H9 (cell line): ENCODE measurements at places on chromosomes 6 and 20. TPM values are rescaled to one million over a fixed set of nuclear protein-coding genes. Genes with fewer than 3 reads are reported as not detected.

TFAP2B gene
- not detected in 2 replicates for total RNA-seq

GRCh38 chr6:143967706-143968376, 40.2 kb downstream of the PLAGL1 start:
- no peaks in the 10 kb centered on the region for H3K36me3 ChIP-seq
- no peak overlapping the region for H3K4me3 ChIP-seq
- DNase-seq, result no peak
- H3K27me3 ChIP-seq, result peaks cover 83% of the 10 kb centered on the region

- no peaks in the 10 kb centered on the region for H3K36me3 ChIP-seq
- DNase-seq, result no peak
- H3K27me3 ChIP-seq, result no peaks in the 10 kb centered on the region
- no peak overlapping the region for H3K4me3 ChIP-seq
- no peak overlapping the region for H3K27ac ChIP-seq
- H3K4me1 ChIP-seq, result no peaks in the 10 kb centered on the region
Observed at GRCh38 chr20:47412083-47412482, 55.6 kb upstream of the ZMYND8 start.

DNA sequence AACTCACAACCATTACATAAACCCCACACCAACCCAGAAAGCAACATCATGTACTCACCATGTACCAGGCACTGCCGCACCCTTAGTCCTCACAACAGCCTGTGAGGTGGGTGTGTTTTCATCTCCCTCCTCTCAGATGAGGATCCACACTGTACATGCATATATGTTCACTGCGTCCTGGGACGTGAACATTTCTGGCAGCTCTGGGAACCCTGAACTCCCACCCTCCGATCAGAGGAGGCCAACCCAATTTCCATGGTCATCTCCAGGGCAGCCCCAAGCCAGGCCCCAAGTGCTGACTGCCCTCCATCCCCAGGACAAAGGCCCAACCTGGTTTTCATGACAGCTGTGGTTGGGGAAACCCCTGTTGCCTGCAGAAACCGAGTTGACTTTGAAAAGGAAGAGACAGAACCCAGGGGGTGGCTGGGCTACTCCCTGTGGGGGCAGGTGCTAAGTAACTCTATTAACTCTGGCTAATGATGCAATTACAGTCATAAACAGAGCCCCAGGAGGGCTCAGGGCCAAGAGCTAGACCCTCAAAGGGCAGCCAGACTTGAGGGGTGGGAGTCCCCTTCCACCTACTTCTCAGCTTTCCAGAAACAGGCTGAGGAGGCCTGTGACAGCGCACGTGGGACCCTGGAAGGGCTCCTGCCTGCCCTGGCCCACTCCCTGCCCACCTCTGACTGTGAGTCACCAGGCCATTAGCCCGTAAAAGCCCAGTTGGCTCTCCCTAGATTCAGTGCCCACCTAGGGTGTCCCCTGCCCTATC, 2.6 kb downstream of the TFEB start:
- H3K4me3 ChIP-seq, result peak overlapping the region; percentile 72
- no peak overlapping the region for H3K27ac ChIP-seq
- no peaks in the 10 kb centered on the region for H3K36me3 ChIP-seq
- H3K4me1 ChIP-seq, result peaks cover 11% of the 10 kb centered on the region; the same call in 1 of the 2 replicates
- no peaks in the 10 kb centered on the region for H3K27me3 ChIP-seq

- no peaks in the 10 kb centered on the region for H3K27me3 ChIP-seq
- no peak for DNase-seq
- H3K36me3 ChIP-seq, result no peaks in the 10 kb centered on the region; the same call in 1 of the 3 replicates
- no peak overlapping the region for H3K4me3 ChIP-seq
- H3K27ac ChIP-seq, result no peak overlapping the region
Observed at GRCh38 chr20:3900187-3900604, 11.0 kb downstream of the PANK2 start.

GRCh38 chr6:97305414-97306066, 22.5 kb upstream of the MMS22L start:
- no peak overlapping the region for H3K4me3 ChIP-seq
- H3K4me1 ChIP-seq, result peaks cover 3% of the 10 kb centered on the region; the same call in 1 of the 2 replicates
- H3K27me3 ChIP-seq, result no peaks in the 10 kb centered on the region

DNA sequence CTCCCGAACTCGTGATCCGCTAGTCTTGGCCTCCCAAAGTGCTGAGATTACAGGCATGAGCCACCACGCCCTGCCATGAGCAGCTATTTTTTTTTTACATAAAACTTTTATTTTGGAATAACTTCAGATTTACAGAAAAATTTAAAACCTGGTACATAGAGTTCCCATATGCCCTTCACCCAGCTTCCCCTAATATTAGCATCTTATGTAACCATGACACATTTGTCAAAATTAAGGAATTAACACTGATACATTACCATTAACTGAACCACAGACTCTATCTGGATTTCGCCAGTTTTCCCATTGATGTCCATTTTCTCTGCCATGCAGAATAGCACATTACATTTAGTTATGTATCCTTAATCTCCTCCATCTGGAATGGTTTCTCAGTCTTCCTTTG, 14.3 kb upstream of the RALGAPB start:
- no peaks in the 10 kb centered on the region for H3K27me3 ChIP-seq
- no peak overlapping the region for H3K4me3 ChIP-seq
- no peaks in the 10 kb centered on the region for H3K4me1 ChIP-seq
- no peak for DNase-seq
- H3K36me3 ChIP-seq, result no peaks in the 10 kb centered on the region

- H3K36me3 ChIP-seq, result no peaks in the 10 kb centered on the region
- no peak overlapping the region for H3K27ac ChIP-seq
- H3K4me3 ChIP-seq, result no peak overlapping the region
- H3K4me1 ChIP-seq, result no peaks in the 10 kb centered on the region
- no peaks in the 10 kb centered on the region for H3K27me3 ChIP-seq
Observed at GRCh38 chr20:58136149-58136484, 92.3 kb downstream of the ANKRD60 start.

DNA sequence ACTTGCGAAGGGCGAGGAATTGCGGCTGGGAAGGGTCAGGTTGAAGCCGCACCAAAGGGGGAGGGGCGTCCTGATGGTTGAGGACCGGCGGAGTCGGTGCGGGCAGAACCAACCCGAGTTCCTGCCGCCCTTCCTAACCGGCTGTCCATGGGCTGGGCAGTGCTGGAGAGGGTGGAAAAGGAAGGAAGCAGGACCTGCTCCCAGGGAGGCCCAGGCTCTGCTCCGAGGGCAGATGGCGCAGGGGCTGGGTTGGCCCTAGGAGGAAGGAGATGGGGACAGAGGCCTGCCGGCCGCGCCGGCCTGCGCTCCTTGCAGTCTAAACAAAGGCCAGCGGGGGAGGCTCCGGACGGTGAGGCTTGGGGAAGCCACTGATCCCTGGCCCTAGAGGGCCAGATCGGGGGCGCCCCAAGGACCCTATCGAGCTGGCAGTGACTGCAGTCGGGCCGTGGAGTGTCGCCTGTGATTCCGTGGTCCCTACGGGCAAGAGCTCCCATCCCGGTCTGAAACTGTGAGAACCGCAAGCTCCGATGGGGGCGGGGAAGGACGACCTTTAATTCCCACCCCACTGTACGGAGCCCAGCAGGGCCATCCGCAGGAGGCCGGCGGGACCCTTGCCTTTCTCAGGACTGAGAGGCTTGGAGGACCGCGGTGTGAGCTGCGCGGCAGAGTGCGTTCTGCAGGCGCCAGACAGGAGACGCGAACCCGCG, 39.4 kb downstream of the YTHDF1 start:
- DNase-seq, result peak; percentile 54
- no peak overlapping the region for H3K27ac ChIP-seq
- no peaks in the 10 kb centered on the region for H3K4me1 ChIP-seq
- H3K4me3 ChIP-seq, result peak overlapping the region; percentile 76

DNA sequence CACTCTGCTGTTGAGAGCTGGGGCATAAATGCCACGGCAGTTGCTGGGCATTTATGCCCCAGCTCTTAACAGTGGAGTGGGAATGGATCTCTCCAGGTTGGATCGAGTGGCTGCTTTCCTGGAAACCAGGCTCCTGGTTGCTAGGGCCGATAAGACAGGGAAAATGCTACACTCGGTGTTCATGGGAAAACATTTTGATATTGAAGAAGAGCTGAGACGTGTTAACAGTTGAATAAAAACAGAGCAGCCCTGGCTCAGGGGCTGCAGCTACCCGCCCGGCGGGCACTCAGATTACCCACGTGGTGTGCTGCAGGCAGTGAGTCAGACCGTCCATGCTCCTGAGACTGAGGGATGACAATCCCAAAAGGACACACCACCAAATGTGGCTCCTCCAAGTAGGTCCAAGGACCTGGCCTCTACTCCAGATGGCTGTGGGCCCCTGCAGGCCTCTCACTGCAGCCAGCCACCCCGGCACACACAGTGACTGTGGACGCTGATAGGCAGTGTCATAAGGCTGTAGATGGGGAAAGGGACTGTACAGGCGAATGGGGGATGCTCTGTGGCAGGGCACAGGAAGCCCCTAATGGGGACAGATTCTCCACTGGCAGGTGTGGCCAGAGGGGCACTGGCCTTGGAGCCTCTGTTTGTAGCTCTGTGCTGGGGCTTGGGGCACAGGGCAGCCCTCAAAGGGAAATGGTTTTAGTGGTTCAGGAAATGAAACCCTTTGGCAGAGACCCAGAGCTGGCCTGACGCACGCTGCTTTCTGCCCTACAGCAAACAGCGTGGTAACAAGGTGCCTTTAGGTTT, 237.8 kb downstream of the LY86 start:
- no peak overlapping the region for H3K4me3 ChIP-seq
- peaks cover 4% of the 10 kb centered on the region; the same call in 1 of the 2 replicates for H3K4me1 ChIP-seq
- no peaks in the 10 kb centered on the region for H3K36me3 ChIP-seq
- no peaks in the 10 kb centered on the region for H3K27me3 ChIP-seq
- no peak overlapping the region for H3K27ac ChIP-seq
